ENCODE measurements at places on chromosomes 12 and 14.

GRCh38 chr12:54030889-54031471, 1.9 kb upstream of the HOXC5 start:
- DNase-seq, result no peak

DNA sequence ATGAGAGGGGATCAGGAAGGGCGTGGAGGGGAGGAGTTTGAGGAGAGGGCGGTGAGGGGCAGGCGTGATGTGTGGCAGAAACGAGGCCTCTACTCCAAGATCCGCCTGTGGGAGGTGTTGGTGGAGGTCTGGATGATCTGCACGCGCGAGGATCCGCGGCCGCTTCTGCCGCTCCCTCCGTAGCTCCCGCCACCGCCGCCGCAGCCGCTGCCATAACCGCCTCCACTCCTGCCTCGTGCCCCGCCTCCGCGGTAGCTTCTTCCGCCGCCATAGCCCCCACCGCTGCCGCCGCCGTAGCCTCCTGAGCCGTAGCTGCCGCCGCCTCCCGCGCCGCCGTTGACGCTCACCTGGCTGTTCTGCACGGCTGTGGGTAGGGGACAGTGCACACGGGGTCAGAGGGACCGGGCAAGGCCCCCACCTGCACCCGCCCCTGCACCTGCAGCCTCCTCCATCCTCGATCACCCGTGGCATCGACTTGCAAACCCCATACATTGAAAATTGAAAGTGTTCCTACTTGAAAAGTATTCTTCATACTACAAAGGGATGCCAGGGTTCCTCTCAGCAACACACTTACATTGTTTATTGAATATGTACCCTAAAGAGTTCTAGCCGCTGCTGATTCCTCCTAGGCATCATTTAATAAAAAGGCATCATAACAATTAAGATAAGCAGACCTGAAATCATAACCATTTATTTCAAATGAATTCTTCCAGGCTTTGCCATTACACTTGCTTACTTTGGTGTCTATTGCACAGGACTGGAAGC, 11.1 kb upstream of the KRT1 start:
- DNase-seq, result peak; percentile 33

- DNase-seq, result no peak
Measured at GRCh38 chr12:62860501-62861411, 74.2 kb downstream of the PPM1H start.

DNA sequence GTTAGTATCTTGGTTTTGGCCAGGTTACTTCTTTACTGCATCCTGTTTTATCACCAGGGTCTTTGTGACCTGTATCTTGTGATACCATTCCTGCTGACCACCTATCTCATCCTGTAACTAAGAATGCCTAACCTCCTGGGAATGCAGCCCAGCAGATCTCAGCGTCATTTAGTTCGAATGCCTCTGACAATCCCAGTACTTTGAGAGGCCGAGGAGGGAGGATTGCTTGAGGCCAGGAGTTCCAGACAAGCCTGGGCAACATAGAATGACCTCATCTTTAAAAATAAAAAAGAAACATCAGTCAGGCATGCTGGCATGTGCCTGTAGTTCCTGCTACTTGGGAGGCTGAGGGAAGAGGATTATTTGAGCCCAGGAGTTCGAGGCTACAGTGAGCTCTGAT, 206.5 kb downstream of the SUDS3 start:
- DNase-seq, result no peak

DNA sequence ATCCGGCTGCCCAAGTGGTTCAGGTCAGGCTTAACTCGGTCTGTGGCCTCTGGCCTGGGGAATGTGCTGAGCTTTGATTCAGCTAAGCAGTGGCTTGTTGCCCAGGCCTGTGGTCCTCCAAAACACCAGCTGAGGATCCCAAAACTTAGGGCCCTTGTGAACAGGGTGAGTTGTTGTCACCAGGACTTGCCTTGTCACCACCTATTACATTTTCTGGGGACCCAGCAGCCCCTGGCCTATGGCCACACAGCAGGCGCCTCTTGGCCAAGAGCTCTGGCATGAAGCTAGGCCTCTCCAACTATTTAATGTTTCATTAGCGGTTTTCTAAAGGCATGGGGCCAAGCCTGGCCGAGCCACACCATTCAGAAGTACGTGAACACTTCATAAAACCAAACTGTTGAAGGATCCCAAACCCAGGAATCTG, 343.7 kb downstream of the CACNA1C start:
- no peak for DNase-seq

GRCh38 chr14:91269076-91269991, 24.8 kb upstream of the GPR68 start:
- no peak for DNase-seq

DNA sequence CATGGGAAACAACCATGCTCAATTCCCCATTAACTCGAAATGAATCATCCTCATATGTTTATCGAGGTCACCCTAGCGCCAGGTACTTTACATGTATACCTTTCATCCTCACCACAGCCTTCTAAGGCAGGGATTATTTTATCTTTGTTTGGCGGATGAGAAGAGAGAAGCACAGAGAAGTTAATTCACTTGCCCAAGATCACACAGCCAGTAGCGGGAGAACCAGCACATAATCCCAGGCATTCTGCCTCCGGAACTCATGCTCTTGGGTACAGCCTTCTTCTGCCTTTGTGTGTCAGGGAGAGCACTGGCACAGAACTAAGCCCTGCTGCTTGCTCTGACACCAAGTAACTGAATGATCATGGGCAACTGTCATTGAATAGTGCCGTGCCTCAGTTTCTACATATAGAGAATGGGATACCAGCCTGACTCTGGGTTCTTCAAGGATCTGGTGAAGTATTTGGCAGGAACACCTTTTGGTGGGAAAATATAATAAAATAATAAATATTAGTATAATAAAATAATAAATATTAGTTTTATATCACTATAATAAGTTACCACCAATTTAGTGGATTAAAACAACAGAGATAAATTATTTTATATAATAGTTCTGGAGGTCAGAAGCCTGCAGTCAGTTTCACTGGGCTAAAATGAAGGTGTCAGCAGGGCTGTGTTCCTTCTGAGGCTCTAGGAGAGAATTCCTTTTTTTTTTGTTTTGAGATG, 220.9 kb downstream of the AACS start:
- no peak for DNase-seq

DNA sequence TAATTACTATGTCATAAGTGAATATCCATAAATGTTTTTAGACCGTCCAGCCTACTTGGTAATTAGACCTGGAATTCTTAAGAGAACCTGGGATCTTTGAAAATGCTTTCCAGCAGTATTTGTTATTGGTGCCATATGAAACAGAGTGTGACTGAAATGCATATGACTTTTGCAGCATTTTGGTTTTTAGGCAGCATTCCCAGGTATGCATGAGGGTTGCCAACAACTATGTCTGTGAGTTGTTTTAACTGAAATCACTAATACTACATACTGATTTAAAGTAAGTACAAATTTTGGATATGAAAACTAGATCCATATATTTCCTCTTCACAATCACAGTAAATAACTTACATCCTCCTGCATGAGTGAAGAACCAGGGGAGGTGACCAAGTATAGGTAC, 437.7 kb upstream of the FAR2 start:
- no peak for DNase-seq

- no peak for DNase-seq
Measured at GRCh38 chr14:22656226-22656625, 12.1 kb upstream of the OR6J1 start.

DNA sequence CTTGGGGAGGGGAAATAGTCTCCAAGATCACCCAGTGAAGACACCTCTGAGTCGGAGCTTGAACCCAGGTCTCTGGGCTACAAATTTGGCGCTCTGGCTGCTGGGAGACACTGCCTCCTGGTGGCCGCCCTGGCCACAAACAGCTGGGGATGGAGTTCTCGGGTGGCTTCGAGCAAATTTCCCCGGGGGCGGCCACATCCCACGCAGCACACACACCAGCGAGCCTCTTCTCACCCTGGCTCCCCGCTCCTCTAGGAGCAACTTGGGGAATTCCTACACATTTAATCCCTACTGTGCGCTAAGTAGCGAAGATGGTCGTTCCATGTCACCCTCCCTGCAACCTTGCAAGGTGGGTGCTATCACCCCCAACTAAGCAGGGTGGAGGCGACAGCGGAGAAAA, 66.2 kb upstream of the BEGAIN start:
- no peak for DNase-seq

- DNase-seq, result no peak
Measured at GRCh38 chr14:93527203-93527607, 96.5 kb downstream of the UNC79 start.

DNA sequence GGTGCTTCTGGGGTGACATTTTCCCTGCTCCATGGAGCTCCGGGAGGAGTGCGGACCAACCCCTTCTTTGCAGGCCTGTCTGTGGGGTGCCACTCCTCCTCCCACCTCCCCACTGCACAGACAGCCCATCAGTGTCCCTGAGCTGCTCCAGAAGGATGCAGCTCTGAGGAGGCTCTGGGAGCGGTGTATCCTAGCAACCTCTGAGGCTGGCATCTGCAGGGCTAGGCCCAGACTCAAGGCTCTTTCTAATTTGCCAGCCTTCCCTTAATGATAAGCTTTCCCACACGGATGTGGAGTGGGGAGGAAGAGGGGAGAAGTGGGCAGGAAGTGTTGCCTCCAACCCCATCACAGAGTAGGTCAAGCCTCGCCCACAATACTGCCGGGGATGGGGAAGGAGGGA, 59.7 kb downstream of the CALM1 start:
- DNase-seq, result no peak

- DNase-seq, result no peak
Measured at GRCh38 chr14:36582874-36583241, 444 bp upstream of the NKX2-8 start.

DNA sequence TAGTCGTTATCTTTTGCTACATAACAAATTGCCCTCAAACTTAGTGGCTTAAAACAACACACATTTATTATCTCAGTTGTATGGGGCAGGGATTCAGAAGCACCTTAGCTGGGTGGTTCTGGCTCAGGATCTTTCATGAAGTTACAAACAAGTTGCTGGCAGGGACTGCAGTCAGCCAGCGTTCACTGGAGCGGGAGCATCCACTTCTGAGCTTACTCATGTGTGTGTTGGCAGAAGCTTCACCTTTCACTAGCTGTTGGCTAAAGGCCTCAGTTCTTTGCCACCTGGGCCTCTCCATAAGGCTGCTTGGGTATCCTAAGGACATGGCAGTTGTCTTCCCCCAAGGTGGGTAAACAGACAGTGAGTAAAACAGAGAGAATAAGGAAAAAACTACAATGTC, 365.7 kb downstream of the RPS29 start:
- no peak for DNase-seq

- DNase-seq, result no peak
Measured at GRCh38 chr12:53252349-53252916, 15.7 kb upstream of the ESPL1 start.

GRCh38 chr14:52077256-52077979, 8.6 kb upstream of the NID2 start:
- DNase-seq, result no peak

DNA sequence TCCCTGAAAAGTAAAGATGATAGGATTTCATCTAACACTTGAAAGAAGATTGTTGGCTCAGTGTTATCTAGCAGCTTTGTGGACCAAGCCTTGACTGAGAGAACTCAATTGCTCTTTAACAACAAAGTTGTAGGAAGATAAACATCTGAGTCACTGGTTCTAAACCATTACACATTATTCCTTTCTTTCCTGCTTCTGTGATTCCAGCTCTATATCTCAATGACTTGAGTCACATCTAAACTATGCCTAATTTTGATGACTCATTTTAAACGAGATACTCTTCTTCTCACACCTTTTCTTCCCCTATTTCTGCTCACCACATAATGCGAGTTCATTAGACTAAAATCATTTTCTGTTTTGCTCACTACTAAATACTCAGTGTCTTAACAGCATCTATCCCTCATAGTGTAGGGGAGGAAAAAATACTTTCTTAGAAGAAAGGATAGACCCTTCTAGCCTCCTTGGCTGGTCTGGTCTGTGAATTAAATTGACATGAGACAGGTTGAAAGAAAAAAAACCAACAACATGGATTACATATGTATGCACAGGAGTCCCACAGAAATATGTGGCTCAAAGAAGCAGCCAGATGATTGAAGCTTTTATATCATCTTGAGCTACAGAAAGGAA, 201.4 kb downstream of the C12orf50 start:
- DNase-seq, result no peak

DNA sequence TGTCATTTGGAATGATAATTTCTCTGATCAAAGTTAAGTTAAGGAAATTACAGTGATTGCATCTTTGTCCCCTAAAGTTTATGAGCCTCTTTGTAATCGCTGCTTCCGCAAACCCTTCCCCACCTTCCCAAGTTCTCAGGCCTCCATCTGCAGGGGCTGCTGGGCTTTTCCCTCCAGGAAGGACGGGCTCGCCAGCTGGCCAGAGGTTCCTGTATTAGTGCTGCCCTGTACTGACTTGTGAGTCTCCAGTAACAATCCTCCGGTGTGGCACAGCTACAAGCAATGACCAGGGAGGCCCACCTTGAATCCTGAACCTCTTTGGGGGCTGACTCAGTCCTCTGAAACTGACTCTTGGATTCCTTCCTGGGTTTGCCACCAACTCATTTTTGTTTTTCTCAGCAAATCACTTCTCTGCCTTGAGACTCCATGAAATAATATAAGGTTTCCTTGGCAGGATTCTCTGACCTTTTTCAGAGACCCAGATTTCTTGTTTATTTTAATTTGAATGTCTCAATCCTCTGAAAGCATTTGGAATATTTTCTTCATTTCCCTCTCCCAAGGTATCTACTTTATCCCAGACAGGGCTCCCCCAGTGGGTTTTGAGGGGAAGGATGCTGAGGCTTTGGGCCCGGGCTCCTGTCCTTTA, 398.6 kb downstream of the ZFP36L1 start:
- DNase-seq, result no peak

DNA sequence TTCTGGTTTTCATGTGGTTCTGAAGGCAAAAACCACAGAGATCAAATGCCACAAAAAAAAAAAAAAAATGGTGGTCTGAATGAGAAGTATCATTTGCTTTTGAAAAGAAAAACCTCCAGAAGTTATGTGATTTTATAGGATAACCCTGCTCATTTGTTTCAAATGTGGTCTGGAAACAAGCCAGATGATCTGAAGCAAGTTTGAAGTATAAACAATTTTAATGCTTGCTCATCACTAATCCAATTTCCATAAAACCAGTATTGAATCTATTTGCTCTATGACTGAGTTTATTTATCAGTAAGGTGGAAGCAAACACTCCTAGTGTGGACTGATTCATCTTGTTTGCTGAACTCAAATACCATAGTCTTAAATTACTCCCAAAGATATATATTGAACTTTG, 407.3 kb upstream of the FLRT2 start:
- no peak for DNase-seq

- no peak for DNase-seq
Measured at GRCh38 chr12:54060975-54061778, 7.5 kb downstream of the HOXC4 start.

DNA sequence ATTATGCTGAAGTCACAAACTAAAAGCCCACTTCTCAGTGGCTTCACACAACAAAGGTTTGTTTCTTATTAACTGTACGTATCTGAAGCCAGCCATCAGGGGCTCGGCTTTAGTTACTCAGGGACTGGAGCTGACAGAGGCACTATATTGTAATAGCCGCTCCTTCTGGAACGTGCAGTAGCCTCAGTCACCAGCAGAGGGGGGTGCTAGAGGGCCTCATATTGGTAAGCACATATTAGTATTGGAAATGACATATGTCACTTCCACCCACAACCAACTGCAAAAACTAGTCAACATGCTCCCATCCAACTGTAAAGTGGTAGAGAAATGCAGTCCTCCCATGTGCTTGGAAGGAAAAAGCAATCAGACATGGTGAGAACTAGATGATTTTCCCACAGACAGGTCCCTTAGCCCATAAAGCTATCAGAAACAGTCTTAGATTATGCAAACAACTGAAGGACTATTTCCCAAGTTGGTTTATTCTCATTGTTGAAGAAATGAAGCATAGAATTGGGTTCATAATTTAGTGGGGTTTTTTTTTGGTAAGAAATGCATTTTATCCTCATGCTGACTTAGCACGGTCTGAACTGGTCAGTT, 183.6 kb upstream of the G2E3 start:
- peak; percentile 44 for DNase-seq

- peak; percentile 57 for DNase-seq
Measured at GRCh38 chr14:21846227-21846885, 172.7 kb upstream of the OR4E1 start.

All from activated CD4-positive, alpha-beta T cell treated with anti-CD3 and anti-CD28 coated beads for 24 hours (primary cell).